ENCODE measurements at places on chromosomes 2 and 18.

DNA sequence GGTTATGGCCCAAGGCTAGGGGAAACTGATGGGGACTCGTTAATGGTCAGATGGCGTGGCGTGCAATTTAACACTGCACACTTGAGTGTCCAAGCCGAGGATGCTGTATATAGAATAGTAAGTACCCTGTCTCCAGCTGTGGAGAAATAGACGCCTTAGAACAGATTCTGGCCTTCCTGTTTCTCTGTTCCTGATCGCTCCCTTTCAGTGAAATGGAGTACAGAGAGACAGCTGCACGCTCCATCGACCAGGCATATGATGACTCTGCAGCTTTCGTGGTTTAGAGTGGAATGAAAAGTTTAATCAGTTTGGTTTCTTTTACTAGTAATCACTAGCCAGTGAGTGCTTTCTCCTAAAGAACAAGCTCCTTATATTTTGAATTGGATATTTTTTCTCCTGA is 213.4 kb downstream of the NEDD4L start:
- DNase-seq: no peak

GRCh38 chr18:65827444-65827843 is 76.6 kb downstream of the CDH7 start:
- no peak for DNase-seq

- DNase-seq: no peak
Observed at GRCh38 chr2:235576337-235576910, 82.6 kb downstream of the AGAP1 start.

DNA sequence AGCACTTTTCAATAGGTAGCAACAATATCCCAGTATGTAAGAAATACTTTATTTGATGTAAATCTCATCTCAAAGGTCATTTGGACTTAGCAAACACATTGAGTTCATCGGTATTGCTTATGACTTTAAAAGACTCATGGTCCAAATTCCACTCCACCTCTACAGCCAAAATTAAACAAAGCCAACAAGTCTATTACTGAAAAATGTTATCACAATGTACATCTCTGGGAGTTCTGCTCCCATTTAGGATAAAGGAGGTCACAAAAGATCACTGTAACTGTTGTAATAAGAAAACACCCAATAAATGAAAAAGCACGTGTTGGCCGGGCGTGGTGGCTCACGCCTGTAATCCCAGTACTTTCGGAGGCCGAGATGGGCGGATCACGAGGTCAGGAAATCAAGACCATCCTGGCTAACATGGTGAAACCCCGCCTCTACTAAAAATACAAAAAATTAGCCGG is 50.0 kb downstream of the ESCO1 start:
- DNase-seq: no peak

DNA sequence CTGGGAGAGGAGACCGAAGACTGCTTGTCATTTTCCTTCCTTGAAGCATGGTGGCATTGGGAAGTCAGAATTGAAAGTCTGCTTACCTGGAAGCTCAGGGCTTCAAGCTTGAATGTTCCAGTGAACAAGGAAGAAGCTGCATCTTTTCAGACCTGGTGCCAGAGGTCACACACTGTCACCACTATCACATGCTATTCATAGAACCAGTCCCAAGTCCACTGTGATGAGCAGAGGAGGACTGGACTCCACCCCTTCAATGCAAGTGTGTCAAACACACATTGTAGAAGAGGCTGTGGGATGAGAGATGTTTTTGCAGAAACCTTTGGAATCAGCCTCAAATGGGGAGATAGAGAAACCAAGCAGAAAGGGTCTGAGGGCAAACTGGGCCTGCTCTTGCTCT is 81.4 kb downstream of the LYPD1 start:
- no peak for DNase-seq

Data from esophagus squamous epithelium (tissue), 5 donors.